Trophoblast cell (in vitro differentiated cells and primary cell): ENCODE measurements at places on chromosomes 3 and 15.

- no peak for DNase-seq
Measured at GRCh38 chr15:78329625-78330024, 10.5 kb upstream of the CRABP1 start.

DNA sequence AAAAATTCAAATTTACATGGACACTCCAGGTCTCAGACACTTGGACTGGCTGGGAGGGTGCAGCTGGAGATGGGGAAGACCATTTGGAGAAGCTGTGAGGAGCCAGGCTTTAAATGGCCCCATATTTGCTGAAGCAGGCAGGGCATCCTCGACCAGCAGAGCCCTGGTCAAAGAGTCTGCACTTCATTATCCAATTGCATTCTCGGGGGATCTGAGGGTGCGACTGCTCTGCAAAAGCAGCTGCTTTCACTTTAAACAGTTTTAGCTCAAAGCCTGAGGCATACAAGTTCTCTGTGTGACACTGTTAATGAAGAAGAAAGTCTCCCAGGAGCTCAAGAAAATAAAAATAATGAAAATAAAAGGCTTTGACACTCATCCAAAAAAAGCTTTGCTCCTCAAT is 98.0 kb upstream of the SLC25A36 start:
- DNase-seq = no peak

GRCh38 chr3:188439080-188439479 is 285.1 kb downstream of the LPP start:
- peak; percentile 37 for DNase-seq

- DNase-seq = no peak
Measured at GRCh38 chr3:177553579-177553978, 356.3 kb upstream of the TBL1XR1 start.

- no peak for DNase-seq
Measured at GRCh38 chr3:87796843-87797185, 262.0 kb downstream of the CGGBP1 start.

DNA sequence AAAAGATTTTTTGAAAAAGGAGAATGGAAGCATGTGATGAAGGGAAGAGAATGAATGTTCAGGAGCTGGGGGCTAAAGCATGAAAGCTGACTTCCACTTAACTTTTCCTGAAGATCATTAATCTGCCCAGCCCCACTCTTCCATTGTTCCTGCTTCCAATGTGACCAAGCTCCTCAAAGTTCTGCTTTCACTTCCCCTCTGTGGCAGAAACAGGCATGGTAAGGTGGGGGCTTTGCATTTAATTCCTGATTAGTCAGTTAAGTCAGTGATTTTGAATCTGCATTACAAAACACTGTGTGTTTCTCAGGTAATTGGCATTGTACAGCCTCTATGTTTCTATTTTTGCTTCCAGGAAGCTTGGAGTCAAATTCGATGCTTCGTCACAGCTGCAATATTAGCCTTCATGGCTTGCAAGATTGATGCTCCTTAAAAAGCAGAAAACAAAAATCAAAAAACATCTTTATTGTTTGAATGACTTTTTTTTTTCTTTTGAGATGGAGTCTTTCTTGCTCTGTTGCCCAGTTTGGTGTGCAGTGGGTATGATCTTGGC is 7.3 kb upstream of the TM6SF1 start:
- peak; percentile 6 for DNase-seq

DNA sequence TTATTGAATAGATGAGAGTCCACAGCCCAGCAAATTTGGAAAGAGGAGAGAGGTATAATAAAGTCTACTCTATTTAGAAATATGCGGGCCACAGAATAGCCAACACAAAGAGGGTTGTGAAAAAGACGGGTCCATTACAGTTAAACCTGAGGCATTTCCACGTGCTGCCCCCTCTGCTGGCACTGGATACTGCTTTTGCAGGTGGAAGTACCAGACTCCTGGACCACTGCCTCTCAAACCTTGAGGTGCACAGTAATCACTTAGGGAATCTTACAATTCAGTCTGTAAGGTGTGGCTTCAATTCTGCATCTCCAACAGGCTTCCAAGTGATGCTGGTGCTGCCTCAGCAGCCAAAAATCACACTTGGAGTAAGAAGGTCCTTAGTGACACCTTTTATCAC is 3.0 kb upstream of the TFDP2 start:
- DNase-seq = no peak

DNA sequence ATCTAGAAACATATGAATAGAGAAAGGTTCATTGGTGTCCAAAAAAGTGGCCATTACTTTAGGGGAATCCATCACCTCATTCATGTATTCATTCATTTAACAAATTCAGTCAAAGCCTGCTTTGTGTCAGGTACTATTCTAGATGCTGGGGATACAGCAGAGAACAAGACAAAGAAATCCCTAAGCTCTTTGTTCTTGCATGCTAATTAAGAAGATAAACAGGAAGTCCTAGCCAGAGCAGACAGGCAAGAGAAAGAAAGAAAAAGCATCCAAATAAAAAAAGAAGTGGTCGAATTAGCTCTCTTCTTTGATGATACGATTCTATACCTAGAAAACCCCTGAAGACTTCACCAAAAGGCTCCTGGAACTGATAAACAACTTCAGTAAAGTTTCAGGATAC is 12.4 kb upstream of the ZMAT3 start:
- no peak for DNase-seq

- DNase-seq = no peak
Measured at GRCh38 chr3:196774191-196774820, 34.6 kb downstream of the PAK2 start.

DNA sequence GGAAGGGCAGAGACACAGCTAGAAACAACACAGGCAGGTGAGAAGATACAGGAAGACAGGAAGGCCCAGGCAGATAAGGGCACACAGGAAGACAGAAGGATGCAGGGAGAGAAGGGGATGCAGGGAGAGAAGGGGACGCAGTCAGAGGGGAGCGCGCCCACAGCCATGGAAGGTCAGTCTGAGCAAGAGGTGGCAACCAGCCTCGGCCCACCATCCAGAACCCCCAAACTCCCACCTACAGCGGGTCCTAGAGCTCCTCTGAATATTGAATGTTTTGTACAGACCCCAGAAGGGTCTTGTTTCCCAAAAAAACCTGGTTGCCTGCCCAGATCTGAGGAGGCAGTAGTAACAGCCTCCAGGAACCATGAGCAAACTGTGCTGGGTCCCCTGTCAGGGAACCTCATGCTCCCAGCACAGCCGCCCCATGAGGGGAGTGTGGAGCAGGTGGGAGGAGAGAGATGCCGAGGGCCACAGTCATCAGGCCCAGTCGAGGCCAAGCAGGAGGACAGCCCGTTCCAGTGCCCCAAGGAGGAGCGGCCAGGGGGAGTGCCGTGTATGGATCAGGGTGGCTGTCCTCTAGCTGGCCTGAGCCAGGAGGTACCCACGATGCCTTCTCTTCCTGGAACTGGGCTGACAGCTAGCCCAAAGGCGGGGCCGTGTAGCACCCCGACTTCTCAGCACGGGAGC is 27.6 kb upstream of the SLC28A1 start:
- no peak for DNase-seq

DNA sequence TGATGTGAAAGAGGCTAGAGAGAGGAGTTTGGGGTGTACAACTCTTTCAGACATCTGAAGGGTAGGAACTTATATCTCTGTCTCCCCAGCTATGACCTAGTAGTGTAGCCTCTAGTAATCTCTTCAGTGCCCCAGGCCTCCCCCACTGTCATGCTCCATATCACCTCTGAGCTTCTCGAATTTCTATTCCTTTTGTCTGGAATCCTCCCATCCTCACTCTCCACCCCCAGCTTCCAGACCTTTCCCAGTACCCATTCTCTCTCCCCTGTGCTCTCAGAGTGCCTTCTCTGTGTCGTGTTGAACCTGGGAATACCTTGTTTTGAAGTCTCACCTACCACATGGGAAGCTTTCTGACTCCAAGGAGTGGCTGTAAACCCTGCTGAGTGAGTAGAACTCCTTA is 3.6 kb upstream of the RBPMS2 start:
- DNase-seq = no peak

DNA sequence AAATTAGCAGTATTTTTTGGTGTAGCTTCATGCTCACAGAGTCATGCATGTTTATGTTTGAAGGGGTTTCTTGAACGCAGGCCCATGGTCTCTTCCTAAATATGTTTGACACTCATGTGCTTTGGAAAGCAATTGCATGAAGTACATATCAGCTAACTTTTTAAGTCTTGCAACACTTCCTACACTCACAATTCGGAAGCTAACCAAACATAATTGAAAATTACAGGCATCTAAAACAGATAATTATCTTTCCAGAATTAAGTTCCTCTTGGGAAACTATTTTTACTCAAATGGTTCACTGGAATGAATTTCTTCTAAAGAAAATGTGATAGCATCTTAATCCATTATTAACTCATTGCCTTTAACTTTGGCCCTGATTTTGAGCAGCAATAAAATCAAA is 438.9 kb downstream of the RAP2B start:
- DNase-seq = no peak
